Pancreas (tissue), 10 donors: ENCODE measurements at places on chromosomes 1 and 21. TPM values are rescaled to one million over a fixed set of nuclear protein-coding genes. Genes with fewer than 3 reads are reported as not detected.

DNA sequence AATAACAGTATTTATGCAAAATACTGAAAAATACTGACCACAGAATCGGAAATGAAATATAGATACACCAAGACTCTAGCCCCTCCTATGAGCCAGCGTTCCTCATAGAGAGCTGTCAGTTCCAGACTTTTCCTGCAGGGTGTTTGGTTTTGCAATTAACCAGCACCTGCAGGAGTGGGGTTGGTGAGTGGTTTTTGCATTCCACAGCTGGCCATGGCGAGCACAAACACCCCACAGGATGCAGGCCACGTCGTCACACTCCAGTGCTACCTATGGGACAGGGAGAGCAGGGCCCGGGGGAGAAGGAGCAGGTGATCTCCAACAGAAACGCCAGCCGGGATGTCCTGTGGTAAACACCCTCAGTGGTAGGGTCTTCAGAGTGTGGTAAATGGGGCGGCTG, 94.1 kb downstream of the ERG start:
- DNase-seq: no peak

DNA sequence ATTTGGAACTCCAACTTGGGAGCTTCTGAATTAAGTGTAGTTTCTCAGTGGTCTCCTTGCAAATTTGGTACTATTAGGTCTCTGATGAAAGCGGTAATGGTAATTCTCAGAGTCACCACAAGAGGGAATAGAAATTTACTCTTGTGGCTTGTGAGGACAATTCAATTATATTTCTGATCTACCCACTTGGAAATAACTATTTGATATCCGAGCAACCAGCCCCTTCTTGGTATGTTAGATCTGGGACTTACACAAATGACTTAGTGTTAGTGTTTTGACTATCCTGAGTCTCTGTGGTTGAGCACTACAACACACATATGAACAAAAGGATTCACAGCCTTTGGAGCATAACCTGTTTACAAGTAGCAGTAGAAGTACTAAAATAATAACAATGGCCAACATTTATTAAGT, 68.1 kb downstream of the RPS6KA1 start:
- no peak for DNase-seq

GRCh38 chr1:31661856-31662255, 17.2 kb upstream of the PEF1 start:
- no peak for DNase-seq

DNA sequence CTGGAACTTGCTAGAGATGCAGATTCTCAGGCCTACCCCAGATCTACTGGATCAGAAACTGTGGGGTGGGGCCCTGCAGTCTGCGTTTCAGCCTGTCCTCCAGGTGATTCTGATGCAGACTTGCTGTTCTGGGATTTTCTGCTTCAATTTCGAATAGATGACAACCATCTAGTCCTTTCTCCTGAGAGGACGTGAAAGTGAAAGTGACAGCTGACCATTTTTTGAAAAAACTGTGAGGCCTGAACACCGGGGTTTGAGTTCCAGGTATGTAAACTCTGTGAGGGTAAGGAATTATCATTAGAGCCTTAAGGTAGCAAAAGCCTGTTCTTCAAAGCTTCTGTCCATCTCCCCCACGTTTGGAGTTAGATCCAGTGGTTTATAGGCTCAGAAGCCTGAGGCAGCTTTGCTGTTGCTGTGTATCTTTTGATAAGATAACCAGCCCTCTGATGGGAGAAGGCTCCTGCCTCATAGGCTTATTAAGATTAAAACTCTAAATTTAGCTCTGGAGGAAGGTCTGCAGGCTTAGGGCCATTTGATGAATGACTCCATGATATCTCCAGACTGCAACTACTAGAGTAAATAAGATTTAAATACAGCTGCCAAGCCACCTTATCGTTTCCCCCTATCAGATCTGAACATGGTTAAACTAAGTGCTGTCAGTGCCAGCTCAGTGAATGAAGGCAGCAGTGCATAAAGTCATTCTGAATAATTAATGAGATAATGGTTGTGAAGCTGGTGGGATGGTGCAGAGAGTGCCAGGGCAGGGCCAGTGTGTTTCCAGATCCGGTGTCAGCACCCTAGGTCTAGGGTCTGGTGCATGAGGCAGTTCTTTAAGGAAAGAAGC, 335.2 kb downstream of the HHAT start:
- DNase-seq: no peak

GRCh38 chr21:33255404-33255803, 10.8 kb upstream of the IL10RB start:
- DNase-seq: no peak

- DNase-seq: no peak
Measured at GRCh38 chr1:230303822-230304221, 122.3 kb downstream of the PGBD5 start.

GRCh38 chr1:167294528-167294927, 73.8 kb downstream of the POU2F1 start:
- DNase-seq: no peak

Gene C1orf116
- total RNA-seq: 14.0 TPM

Gene GOLT1A
- 9.1 TPM for total RNA-seq
